ENCODE measurements at places on chromosomes 13 and 19.

- no peak for DNase-seq
Observed at GRCh38 chr13:26220575-26220974, 1.5 kb downstream of the RNF6 start.

DNA sequence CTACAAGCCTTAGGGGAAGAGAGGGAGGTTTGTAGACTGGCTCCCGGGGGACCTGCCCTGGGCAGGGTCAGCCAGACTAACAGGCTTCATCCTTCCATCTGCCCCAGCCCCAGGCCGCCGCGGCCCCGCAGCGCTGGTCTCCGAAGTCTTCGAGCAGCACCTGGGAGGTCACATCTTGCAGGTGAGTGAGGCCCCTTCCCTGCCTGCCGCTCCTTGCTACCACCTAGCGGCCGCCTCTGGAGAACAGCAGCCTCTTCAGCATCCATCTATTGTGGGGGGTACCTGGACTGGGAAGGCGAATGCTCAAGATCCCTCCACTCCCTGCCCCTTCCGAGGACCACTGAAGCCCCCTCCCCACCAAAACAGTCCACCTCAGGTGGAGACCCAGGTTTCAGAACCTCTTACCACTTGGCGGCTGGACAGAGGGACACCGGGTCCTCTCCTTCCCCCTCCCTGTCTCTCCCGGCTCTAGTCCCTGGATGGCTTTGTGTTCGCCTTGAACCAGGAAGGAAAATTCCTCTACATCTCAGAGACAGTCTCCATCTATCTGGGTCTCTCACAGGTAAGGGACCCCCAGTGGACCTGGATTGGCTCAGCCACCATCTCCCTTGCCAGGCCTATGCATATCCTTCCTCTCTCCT is 12.7 kb downstream of the NPAS1 start:
- DNase-seq: no peak

DNA sequence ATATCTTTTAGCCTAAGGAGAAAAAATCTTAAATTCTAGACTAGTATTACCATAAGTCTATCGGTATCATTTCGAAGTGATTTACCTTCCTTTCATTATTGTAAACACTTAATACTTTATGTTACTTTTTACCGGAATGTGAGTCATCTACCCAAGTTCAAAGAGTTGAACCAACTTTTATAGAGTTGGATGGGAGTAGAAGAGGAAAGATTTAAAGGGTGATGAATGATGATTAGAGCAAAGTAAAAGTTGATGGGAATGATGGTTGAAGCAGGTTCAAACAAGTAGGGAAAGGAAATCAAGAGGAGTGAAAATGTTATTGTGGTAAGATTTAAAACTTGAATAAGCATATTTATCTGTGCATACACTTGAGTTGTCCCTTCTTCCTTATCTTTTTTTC is 11.3 kb upstream of the LPAR6 start:
- no peak for DNase-seq

DNA sequence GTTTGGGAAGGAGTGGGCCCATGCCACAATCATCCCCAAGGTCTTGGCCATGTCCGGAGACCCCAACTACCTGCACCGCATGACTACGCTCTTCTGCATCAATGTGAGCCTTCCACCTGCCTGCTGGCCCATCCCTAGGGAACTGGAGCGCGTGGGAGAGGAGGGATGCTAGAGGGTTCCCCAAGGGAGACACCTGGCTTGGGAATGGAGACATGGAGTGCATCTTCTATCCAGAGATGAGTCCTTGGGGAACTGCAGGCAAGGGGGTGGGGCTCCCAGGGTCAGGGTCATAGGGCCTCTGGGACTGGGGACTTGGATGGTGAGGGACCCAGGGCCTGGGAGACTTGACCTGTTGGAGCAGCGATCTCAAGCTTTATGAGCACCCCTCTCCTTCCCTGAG is 31.2 kb downstream of the PPP2R1A start:
- DNase-seq: no peak

- no peak for DNase-seq
Observed at GRCh38 chr19:34556488-34556887, 74.9 kb downstream of the WTIP start.

GRCh38 chr13:36414461-36414860 is 17.8 kb upstream of the CCNA1 start:
- no peak for DNase-seq

- no peak for DNase-seq
Observed at GRCh38 chr13:99155821-99156220, 44.8 kb upstream of the UBAC2 start.

DNA sequence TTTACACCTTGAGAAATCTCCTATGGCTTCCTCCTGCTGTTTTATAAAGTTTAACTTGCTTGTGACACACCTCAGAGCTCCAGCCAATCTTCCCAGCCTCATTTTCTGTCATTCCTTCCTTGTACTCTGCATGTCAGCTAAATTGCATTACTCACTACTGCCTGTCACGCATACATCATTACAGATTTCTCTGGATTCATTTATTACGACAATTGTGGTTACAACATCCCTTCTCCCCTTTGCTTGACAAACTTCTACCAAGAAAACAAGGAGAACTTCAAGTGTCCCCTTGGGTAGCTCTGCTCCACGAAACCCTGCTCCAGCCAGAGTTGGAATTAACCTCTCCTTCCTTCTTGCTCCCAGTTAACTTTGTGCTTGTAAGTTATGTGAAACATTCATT is 22.0 kb upstream of the GPR18 start:
- DNase-seq: no peak
